ENCODE measurements at places on chromosomes 5 and 9. TPM values are rescaled to one million over a fixed set of nuclear protein-coding genes. Genes with fewer than 3 reads are reported as not detected.

The IQGAP2 gene
- total RNA-seq, result 4.0 TPM

The SGCD gene
- total RNA-seq, result 0.12 TPM

The LCN15 gene
- not detected for total RNA-seq

The TMEM232 gene
- total RNA-seq, result 0.66 TPM

- DNase-seq, result no peak
Observed at GRCh38 chr5:37773809-37774208, 66.0 kb downstream of the GDNF start.

- DNase-seq, result peak; percentile 54
Observed at GRCh38 chr5:142749321-142749720, 20.9 kb upstream of the ARHGAP26 start.

DNA sequence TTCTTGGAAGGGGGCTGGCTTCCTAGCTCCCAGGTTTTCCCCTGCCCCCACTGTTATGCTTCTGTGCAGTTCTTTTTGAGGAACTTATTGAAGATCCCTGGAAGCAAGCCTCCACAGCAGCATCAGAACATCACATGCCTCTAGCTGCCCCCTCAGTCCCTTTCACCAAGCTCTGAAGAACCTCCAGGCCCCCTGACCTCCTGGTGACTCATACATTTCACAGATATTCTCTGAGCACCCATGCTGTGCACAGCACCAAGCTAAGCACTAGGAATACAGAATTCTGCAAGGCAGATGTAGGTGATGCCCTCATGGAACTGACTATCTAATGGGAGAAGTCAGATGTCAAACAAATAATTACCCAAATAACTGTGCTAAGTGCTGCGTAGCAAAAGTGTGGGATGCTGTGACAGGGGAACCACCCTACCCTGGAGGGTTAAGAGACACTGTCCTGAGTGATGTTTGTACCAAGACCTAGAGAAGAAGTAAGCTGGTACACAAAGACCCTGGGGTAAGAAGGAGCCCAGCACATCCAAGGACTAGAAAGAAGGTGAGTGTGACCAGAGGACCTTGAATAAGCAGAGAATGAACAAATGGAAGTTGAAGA, 213.7 kb upstream of the NR4A3 start:
- no peak for DNase-seq

Measured in H4 (cell line).